Transverse colon (tissue), 4 donors: ENCODE measurements at places on chromosomes 2 and 18. TPM values are rescaled to one million over a fixed set of nuclear protein-coding genes. Genes with fewer than 3 reads are reported as not detected.
A peak's percentile ranks its signal among the peaks of the same experiment; 100 is the strongest.

- DNase-seq, result no peak
Measured at GRCh38 chr2:134014196-134014960, 239.5 kb upstream of the MGAT5 start.

DNA sequence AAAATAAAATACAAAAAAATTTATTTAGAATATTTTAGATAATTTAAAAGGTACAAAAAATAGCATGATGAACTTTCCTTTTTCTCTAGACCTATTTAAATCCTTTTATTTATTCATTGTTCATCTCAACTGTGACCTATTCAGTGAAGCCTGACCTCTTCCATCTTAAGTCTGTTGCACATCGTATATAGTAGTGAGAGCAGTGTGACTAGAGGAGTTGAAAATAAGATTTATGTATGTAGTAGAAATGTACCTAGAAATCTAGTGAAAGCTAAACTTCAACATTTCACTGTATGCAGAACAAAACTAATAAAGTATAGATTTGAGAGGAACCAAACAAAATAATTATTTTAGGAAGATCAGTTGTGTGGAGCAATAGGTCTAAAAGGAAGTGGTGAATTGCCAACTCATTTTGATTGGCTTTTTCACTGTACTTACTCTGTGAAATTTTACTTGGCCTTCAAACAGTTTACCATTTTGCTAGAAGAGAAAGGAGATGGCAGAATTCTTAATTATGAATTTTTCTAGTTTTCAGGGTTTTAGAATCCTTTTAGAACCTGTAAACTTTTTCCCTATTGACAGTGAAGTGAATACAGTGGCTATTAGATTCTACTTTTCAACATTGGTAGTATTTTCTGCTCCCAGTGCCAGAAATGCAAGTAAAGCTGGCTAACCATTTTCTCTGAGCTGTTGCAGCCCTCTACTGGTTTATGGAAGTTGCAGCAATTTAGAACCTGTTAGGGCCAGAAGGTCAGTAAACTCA lies 11.0 kb downstream of the ANKRD12 start:
- DNase-seq, result peak; percentile 28

- peak; percentile 45 for DNase-seq
Measured at GRCh38 chr2:230865307-230865765, 594 bp downstream of the ITM2C start.

GRCh38 chr2:216535454-216535995 lies 36.9 kb downstream of the RPL37A start:
- DNase-seq, result peak; percentile 30

- DNase-seq, result no peak
Measured at GRCh38 chr2:28068088-28068487, 177.6 kb downstream of the BABAM2 start.

DNA sequence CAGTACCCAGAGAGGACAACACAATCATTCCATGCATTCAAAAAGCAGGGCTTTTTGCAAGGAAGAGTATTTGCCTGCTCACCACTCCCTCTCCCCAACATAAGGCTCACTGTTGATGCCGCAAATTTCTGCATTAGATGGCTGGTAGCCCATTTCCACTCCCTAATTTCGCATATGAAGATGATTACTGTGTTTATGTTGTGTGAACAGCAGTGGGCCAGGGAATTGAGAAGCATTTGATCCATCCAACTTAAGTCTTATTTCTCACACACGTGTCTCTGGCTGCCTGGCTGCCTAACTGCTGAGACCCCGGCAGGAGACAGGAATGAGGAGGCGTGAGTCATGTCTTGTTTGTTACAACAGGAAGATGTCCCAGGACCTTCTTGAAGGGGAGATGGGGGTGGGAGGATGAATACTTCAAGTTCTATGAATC lies 294.1 kb downstream of the ALK start:
- DNase-seq, result no peak

The MAP3K19 gene
- not detected for total RNA-seq
